Stimulated activated CD8-positive, alpha-beta memory T cell treated with anti-CD3 and anti-CD28 coated beads, Interleukin-12 subunit alpha, Interleukin-12 subunit beta, amount 100 ng/mL, for 4 hours (primary cell): ENCODE measurements at places on chromosomes 2 and 18.

DNA sequence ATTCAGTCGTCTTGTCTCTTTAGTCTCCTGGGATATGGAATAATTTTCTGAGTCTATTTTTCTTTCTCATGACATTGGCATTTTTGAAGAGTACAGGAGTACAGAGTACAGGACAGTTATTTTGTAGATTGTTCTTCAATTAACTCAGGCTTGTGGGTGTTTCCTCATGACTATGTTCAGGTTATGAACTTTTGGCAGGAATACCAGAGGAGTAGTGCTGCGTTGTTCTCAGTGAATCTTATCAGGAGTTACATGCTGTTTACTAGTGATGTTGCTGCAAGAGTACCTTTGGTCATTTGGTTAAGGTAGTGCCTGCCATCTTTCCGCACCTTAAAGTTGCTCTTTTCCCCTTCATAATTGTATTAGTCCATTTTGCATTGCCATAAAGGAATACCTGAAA is 41.3 kb upstream of the AGFG1 start:
- DNase-seq = no peak

DNA sequence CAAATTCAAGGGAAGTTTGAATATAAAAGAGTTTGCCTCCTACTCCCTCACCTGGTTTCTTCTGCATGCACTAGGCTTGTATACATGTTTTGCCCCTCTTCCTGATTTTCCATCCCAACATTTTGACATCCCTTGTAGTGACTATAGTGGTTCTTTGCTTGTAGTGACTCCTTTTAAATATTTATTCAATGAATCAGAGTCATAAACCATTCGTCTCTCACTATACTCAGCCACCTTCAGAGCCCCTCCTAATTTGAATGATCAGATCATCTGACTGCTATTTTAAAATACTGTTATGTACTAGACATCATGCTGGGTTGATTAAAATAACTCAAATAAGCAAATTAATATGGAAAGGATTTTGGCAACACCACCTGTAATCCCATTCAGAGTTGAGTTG is 492.1 kb upstream of the PIK3C3 start:
- DNase-seq = no peak

DNA sequence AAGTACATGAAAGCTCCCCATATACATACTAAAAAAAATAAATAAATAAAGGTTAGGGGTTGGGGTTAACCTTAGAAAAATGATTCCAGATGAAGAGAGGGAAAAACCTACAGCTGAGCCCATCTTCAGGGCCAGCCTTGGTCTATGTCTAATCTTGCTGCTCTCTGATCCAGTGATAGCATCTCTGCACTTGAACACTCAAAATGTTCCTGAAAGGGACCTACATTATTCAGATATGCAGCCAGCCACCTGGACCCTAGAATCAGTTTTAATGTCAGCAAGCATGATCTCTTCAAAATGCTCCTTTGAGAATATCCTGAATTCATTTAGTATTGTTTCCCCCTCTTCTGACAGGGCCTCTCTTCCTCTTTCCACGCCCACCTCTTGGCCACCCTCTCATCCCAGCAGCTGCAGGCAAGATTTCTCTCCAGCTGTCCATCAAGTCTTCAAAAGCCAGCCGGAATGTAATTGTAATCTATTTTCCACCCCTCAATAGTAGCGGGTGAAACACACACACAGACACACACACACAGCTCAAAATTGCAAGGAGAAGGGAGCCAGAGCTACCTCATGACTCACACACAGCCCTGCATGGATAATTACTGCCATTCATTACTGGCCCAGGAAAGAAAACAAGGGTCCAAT is 135.5 kb downstream of the MYO3B start:
- DNase-seq = no peak

- no peak for DNase-seq
Measured at GRCh38 chr2:143083636-143084035, 45.6 kb upstream of the ARHGAP15 start.

DNA sequence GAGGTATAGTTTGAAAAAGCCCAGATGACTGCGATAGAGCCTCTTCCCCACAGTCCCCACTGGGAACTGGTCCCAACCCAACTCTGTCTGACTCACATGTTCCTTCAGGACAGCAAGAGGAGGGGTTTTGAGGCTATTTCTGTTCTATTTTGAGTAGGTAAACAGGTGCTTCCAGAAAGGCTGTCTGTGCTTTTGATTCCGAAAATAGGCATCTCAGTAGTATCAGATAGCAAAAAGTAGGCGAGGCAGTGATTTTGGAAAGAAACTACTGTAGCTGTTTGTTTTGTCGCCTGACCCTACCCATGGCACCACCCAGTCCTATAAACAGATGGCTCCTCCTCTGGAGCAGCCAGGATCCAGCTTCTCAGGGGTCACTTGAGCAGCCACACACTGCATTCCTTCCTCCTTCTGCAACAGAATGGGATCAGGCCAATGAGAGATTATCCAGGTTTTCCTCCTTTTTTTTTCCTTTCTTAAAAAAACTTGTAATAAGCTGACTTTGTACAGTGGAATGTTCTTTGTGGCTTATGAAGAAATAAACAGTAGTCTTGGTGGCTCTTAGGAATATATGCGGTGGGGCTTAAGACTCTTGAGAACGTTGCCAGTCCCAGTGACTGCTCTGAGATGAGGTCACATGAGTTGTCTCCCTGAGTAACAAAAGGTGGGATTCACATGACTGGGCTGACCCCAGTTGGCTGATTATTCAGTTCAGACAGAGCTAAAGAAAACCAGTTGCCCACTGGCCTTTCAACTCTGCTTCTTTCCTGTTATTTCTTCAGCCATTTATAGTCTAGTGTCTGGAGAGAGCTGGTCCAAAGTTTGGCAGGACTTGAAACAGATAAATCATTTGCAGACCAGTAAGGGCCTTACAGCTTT is 98.6 kb downstream of the KCNS3 start:
- DNase-seq = no peak

DNA sequence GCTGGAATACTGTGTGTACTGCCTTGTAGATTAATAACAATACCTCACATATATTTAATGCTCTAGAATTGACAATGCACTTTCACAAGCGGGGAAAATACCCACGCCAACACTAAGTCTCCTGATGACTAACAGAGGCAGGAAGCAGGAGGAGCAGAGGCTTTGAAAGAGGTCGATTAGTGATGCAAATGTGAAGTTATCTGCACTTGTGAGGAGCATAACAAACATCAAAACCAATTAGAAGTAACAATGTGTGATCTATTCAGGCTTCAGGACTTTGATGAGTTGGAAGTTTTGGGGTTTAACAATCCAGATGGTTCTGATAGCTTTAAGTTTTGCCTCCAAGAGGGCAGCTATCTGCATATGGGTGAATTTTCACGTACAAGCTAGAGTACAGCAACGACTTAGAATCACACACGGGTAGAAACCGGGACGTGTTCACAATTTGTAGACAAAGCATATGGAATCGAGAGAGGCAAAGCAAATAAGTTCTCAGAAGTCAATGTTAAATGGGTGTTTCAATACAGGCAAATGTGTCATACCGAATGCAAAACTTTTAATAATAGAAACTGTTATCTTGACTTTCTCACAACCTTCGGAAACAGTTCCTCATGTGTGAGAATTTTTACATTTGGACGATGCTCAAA is 114.5 kb downstream of the METTL8 start:
- DNase-seq = no peak

DNA sequence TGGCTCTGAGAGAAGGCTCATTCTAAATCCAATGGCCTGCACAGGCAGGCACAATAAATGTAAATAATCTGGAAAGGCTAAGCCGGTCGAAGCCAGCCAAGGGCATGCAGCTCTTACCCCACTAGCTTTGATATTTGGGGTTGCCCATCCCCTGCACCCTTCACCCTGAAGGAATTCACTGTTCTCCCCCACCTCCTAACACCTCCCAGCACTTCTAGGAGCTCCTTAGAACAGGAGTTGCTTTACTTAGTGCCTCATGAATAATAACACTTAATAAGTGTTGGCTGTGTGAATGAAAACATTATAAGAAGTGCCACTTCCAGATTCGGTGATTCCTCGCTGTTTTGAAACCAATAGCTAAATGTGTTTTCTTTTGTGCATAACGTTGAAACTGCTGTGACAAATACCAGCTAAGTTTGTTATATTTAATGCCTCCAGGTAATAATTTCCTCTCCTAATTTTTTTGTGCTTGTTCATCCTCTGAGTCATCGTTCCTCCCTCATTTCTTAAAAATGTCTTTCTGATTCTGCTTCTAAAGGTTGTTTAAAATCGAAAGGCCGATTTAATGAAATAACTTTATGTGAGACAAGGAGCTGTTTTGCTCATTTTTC is 458.8 kb downstream of the METTL4 start:
- DNase-seq = no peak

DNA sequence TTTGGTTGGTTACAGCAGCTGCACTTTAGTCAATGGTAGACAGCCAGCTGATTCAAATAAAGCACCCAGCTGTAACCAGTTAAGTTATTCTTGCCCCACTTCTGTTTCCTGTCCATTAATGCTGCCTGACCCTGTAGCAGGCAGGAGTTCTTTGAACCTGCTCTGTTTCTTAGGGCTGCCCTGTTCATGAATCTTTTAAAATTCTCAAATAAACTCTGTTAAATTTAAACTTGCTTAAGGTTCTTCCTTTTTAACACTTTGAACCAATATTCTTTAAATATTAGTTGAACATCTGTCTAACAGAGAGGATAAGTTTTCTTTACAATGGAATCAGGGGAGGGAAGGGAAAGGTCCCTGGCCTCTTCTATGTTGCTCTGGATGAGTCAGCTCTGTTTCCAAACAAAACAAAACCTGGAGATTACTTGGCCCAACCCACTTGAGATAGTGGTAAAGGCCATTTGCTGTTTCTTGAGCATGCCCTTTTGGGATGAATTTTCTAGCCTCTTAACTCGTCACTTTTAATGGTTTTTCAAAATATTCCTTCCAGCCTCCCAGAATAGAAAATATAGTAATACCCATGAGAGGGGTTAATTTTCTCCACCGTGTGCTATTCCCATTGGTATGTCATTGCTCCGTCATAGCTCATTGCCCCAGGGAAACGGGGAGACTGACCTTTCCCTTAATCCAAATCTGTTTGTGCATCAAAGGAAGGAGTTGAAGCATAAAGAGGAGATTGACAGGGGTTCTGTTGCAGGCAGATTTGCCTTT is 112.1 kb upstream of the FHL2 start:
- no peak for DNase-seq

GRCh38 chr2:96552315-96553175 is 16.0 kb downstream of the ARID5A start:
- DNase-seq = no peak

- no peak for DNase-seq
Measured at GRCh38 chr2:162118166-162119031, 33.6 kb downstream of the GCG start.

DNA sequence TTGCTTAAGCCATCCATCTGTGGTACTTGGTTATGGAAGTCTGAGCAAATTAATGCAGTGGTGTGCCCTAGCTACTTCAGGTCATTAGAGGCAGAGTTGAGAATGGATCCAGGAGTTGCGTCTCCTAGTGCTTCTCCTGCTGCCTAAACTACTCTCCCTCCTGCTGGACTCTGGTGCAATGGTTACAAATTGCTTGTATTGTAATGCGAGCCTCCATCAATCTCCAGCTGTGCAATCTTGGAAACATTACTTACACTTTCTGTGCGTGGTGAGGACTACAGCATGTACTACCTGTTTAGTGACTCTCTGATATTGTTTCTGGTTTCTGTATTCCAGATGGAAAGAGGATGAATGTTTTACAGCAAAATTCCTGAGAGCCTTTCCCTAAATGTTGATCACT is 119.0 kb upstream of the CYRIA start:
- DNase-seq = no peak

- DNase-seq = no peak
Measured at GRCh38 chr2:148817210-148817708, 57.8 kb upstream of the KIF5C start.

DNA sequence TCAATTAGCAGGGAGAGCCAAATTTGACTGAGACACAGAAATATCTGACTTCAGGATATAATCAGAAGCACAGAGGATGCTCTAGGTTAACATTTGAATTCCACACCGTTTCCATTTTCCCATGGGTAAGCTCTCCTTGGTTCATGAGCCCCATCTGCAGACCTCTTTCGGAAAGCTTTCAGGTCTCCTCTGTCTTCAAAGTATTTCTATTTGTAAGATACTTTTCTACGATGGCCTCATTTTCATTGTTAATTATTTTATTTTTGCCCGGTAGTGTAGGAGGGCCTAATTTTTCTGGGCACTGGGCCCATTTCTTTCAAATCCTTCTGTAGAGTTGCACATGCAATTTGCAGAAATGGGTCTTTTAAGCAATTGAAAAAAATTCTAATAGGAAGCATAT is 53.8 kb downstream of the LRPPRC start:
- DNase-seq = no peak

GRCh38 chr2:238160206-238161129 is 1.7 kb downstream of the ERFE start:
- DNase-seq = no peak

- DNase-seq = no peak
Measured at GRCh38 chr2:18050001-18050400, 171.5 kb downstream of the KCNS3 start.

DNA sequence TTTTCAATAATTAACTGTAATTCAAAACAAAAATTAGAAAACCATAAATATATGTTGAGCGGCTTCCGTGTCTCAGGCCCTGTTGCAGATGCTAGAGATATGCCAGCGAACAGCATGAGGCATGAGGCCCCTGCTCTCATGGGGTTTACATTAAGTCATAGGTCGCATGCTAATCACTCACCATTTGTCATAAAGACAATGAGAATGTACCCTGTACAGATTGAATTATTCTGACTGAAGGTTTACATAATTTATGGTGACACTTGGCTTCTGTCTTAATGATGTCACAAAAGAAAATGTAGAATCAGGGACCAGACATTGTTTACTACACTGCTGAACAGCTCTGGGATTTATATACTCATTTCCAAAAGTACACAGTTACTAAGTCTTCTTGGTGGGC is 5.9 kb upstream of the VAPA start:
- DNase-seq = no peak

- no peak for DNase-seq
Measured at GRCh38 chr2:38892819-38893218, 3.1 kb downstream of the ARHGEF33 start.

GRCh38 chr2:40760071-40760666 is 308.3 kb upstream of the SLC8A1 start:
- DNase-seq = no peak

DNA sequence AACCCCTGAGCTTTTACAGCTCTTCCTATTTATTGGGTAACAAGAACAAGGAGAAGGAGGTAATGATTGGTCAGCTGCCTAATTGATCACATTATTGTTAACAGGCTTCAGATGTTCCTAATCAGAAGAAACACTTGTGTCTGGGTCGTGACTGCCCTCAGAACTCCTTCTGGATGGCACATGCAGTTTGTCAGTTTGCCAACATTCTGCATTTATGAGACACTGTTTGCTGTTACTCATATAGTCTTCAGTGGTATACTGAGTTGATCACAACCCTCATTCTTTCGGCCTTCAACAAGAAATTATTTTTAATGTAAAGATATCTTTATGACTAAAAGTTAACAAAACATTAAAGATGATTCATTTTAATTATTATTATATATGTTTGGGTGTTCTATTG is 95.7 kb upstream of the DOCK10 start:
- no peak for DNase-seq
